ENCODE measurements at places on chromosomes 7 and 10. TPM values are rescaled to one million over a fixed set of nuclear protein-coding genes. Genes with fewer than 3 reads are reported as not detected.

Gene EPHB6
- total RNA-seq = under 0.01 TPM

Gene ITGB8
- total RNA-seq = 2.2 TPM

Gene AGR3
- not detected for total RNA-seq

DNA sequence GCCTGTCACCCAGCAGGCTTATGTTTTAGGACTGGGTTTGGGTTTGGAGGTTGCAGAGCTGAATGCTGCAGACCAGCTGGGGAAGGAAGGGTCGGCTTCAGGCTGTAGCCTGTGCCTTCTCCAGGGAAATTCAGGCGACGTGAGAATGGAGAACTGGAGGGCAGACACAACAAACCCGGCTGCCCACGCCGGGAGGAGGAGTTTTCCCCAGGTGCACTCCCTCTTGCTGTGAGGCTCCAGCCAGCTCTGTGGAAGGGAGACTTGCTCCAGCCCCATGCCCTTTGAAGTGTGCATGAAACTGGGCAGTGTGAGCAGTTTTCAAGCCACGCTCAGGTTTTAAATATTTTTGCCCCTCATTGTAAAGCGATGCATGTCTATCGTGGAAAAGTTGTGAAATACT lies 279.1 kb downstream of the CCSER2 start:
- no peak for DNase-seq

DNA sequence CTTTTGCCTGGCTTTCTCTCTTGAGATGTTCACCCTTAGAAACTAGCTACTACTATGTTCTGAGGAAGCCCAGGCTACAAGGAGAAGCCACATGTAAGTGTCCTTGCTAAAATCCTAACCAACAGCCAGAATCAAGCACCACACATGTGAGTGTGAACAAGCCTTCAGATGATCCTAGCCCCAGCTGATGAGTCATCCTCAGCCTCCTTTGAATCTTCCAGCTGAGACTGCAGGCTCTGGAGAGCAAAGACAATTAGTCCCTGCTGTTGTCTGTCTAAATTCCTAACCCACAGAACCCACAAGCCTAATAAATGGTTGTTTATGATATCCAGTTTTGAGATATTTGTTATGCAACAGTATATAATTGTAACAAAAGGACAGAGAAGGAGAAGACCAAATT lies 92.8 kb upstream of the TAC1 start:
- DNase-seq = no peak

DNA sequence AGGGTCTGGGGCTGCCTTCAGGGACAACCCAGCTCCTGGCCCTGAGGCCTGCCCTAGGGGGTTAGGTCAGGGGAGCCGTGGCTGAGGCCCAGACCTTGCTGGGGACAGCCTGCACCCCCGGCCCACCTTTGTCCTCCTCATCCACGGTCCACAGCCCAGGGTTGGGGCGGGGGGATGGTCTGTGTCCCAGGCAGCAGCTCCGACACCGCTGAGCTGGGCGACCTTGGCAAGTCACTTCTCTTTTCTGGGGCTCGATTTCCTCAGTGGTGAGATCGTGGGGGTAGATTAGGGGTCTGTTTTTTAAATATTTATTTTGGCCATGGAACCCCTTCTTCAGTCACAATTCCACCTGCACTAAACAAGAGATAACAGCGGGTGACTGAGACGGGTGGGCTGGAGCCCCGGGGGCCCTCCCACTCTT lies 30.9 kb downstream of the DNAJB12 start:
- no peak for DNase-seq

- DNase-seq = peak; percentile 66
Measured at GRCh38 chr7:47100817-47101435, 481.0 kb downstream of the TNS3 start.

Gene PIK3AP1
- total RNA-seq = under 0.01 TPM

Gene SPDYE1
- total RNA-seq = not detected

Measured in dermis microvascular lymphatic vessel endothelial cell (primary cell).